Parietal lobe (tissue), 2 donors: ENCODE measurements at places on chromosomes 1 and 21. TPM values are rescaled to one million over a fixed set of nuclear protein-coding genes. Genes with fewer than 3 reads are reported as not detected.

Gene WNT3A
- not detected for total RNA-seq

Gene CA6
- not detected for total RNA-seq

Gene GBP5
- total RNA-seq, result not detected

Gene EXO1
- 5.0 TPM for total RNA-seq

Gene NEGR1
- 34.7 TPM for total RNA-seq

Gene LCE2B
- not detected for total RNA-seq

Gene ERICH3
- total RNA-seq, result 36.9 TPM

Gene LRRIQ3
- total RNA-seq, result 1.3 TPM

Gene PDIK1L
- 61.3 TPM for total RNA-seq

Gene CADM3
- 148 TPM for total RNA-seq

Gene ERG
- 2.5 TPM for total RNA-seq

Gene CHIA
- not detected for total RNA-seq

Gene MAP3K21
- 6.6 TPM for total RNA-seq

Gene SEMA4A
- total RNA-seq, result 34.4 TPM

Gene MYCL
- total RNA-seq, result 9.1 TPM

Gene LRRC71
- not detected for total RNA-seq

Gene TCP10L
- total RNA-seq, result 3.4 TPM

Gene TRAF5
- total RNA-seq, result 24.1 TPM

Gene EPHX1
- 9.4 TPM for total RNA-seq

Gene C8B
- total RNA-seq, result not detected

Gene PTPRC
- total RNA-seq, result 3.8 TPM

Gene SGIP1
- 158 TPM for total RNA-seq

Gene SYTL1
- not detected for total RNA-seq

Gene PIK3R3
- 32.6 TPM for total RNA-seq

Gene B3GALT5
- total RNA-seq, result 1.3 TPM

Gene SORT1
- total RNA-seq, result 82.9 TPM

Gene S100A1
- total RNA-seq, result 0.94 TPM

Gene LRRC39
- total RNA-seq, result 8.8 TPM

Gene PGLYRP3
- total RNA-seq, result not detected

Gene TMEM81
- total RNA-seq, result 4.4 TPM

Gene SPRR4
- total RNA-seq, result not detected

Gene LYPLAL1
- 44.4 TPM for total RNA-seq

Gene HES2
- not detected for total RNA-seq

Gene ZC3H11A
- 124 TPM for total RNA-seq

Gene IRF6
- not detected for total RNA-seq

Gene SYNC
- 3.8 TPM for total RNA-seq

Gene S100A9
- 9.1 TPM for total RNA-seq

Gene TPTE
- not detected for total RNA-seq

Gene ITLN2
- total RNA-seq, result not detected

Gene SPRR2A
- not detected for total RNA-seq

Gene GJA9
- not detected for total RNA-seq

Gene ZNF678
- 72.9 TPM for total RNA-seq

Gene CELA2A
- total RNA-seq, result not detected

Gene MAN1C1
- 14.7 TPM for total RNA-seq

Gene IER5
- total RNA-seq, result 16.9 TPM

Gene GUCA2A
- not detected for total RNA-seq

Gene NBPF4
- total RNA-seq, result not detected

Gene MROH9
- total RNA-seq, result not detected

Gene AVPR1B
- not detected for total RNA-seq

Gene FOXD3
- not detected for total RNA-seq

Gene GSTM1
- 10.3 TPM for total RNA-seq

Gene EFNA3
- total RNA-seq, result 11.3 TPM

Gene TEDDM1
- total RNA-seq, result not detected

Gene ETV3L
- total RNA-seq, result not detected

Gene BEND5
- 16.0 TPM for total RNA-seq
